OCI-LY7 (cell line): ENCODE measurements at places on chromosomes 4 and X. TPM values are rescaled to one million over a fixed set of nuclear protein-coding genes. Genes with fewer than 3 reads are reported as not detected.

Gene ZMAT1
- not detected in 2 replicates for total RNA-seq

Gene PFKFB1
- 0.72 and 1.0 TPM in 2 replicates for total RNA-seq

Gene FRG2
- total RNA-seq, result not detected in 2 replicates

Gene SMIM43
- total RNA-seq, result not detected in 2 replicates

Gene FGFR3
- total RNA-seq, result not detected in 2 replicates

Gene TCEAL7
- total RNA-seq, result not detected in 2 replicates

Gene HDX
- not detected in 2 replicates for total RNA-seq
